ENCODE measurements at places on chromosomes 11 and 22.
A peak's percentile ranks its signal among the peaks of the same experiment; 100 is the strongest.

DNA sequence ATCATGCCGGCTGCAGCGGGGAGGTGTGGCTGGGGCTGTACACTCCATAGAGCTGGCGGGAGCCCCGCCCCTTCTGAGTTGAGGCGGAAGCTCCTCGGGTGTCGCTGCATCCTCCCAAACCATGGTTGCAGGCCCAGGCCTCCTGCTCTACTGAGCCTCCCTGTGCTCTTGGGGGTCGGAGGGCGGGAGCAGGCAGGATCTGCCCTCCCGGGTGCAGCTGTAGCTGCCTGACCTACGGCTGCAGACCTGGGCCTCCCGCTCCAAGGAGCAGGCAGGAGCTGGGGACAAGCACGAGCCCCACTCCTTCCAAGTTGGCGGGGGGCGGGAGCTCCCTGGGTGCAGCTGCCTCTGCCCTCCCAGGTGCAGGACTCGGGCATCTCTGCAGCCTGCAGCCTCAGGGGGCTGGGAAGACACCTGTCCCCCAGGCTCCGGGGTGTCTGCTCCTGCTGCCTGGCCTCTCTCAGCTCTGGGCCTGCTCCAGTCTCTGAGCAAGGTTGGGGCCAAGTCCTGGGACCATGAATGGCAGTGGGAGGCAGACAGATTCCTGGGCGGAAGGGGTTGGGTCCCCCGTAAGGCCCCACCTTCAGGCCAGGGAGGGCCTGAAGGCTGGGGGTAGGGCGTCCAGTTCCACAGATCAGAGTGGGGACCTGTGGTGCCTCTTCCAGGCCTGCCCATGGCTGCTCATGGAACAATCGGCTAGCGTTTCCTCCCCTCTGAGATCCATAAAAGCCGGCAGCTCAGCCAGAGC, 46.4 kb upstream of the SC5D start:
- DNase-seq, result no peak
- H3K27ac ChIP-seq, result no peak overlapping the region
- no peak overlapping the region for H3K4me3 ChIP-seq
- no peaks in the 10 kb centered on the region for H3K27me3 ChIP-seq
- no peaks in the 10 kb centered on the region for H3K36me3 ChIP-seq

DNA sequence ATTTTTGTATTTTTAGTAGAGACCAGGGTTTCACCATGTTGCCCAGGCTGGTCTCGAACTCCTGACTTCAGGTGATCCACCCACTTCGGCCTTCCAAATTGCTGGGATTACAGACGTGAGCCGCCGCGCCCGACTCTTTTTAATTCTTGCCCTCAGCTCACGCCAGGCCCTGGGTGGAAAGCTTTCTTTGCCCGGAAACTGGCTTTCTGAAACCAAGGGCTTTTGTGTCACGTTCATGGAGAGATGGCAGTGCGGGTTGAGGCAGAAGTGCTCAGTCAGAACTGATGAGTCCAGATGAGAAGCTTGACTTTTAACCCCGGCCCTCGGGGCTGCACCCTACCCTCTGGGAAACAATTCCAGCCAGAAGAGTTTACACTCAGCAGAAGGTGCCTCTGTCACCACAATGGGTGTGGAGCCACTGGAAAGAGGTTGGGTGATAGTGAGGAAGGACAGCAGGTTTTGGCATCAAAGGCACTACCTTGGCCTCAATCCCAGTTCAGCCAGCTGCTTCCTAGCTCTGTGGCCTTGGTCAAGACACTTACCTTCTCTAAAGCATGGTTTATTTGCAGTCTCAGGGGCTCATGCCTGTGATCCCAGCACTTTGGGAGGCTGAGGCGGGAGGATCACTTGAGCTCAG, 890 bp upstream of the ARFGAP3 start:
- H3K4me3 ChIP-seq, result no peak overlapping the region
- no peaks in the 10 kb centered on the region for H3K36me3 ChIP-seq
- H3K27me3 ChIP-seq, result no peaks in the 10 kb centered on the region
- DNase-seq, result no peak
- no peak overlapping the region for H3K27ac ChIP-seq
- H3K4me1 ChIP-seq, result peaks cover 7% of the 10 kb centered on the region

GRCh38 chr11:74010306-74011300, 1.7 kb upstream of the UCP3 start:
- H3K4me1 ChIP-seq, result peaks cover 22% of the 10 kb centered on the region
- DNase-seq, result no peak
- H3K27me3 ChIP-seq, result no peaks in the 10 kb centered on the region
- H3K36me3 ChIP-seq, result peaks cover 12% of the 10 kb centered on the region
- H3K27ac ChIP-seq, result no peak overlapping the region

- DNase-seq, result no peak
- no peaks in the 10 kb centered on the region for H3K36me3 ChIP-seq
- H3K4me1 ChIP-seq, result no peaks in the 10 kb centered on the region
- no peak overlapping the region for H3K27ac ChIP-seq
- no peak overlapping the region for H3K4me3 ChIP-seq
- peaks cover 18% of the 10 kb centered on the region for H3K27me3 ChIP-seq
Observed at GRCh38 chr11:35088676-35089075, 50.3 kb upstream of the CD44 start.

GRCh38 chr11:100068116-100068515, 619.0 kb upstream of the ARHGAP42 start:
- no peak for DNase-seq
- no peaks in the 10 kb centered on the region for H3K36me3 ChIP-seq
- H3K27me3 ChIP-seq, result no peaks in the 10 kb centered on the region
- peaks cover 4% of the 10 kb centered on the region for H3K4me1 ChIP-seq

- H3K27me3 ChIP-seq, result no peaks in the 10 kb centered on the region
- H3K27ac ChIP-seq, result no peak overlapping the region
- H3K4me3 ChIP-seq, result no peak overlapping the region
- DNase-seq, result no peak
- H3K4me1 ChIP-seq, result peaks cover 4% of the 10 kb centered on the region
Observed at GRCh38 chr22:27990451-27990840, 71.4 kb upstream of the PITPNB start.

GRCh38 chr11:96317985-96318384, 25.0 kb downstream of the MAML2 start:
- H3K4me1 ChIP-seq, result peaks cover 90% of the 10 kb centered on the region
- no peaks in the 10 kb centered on the region for H3K27me3 ChIP-seq
- peak overlapping the region; percentile 84 for H3K27ac ChIP-seq
- H3K36me3 ChIP-seq, result peaks cover 12% of the 10 kb centered on the region

DNA sequence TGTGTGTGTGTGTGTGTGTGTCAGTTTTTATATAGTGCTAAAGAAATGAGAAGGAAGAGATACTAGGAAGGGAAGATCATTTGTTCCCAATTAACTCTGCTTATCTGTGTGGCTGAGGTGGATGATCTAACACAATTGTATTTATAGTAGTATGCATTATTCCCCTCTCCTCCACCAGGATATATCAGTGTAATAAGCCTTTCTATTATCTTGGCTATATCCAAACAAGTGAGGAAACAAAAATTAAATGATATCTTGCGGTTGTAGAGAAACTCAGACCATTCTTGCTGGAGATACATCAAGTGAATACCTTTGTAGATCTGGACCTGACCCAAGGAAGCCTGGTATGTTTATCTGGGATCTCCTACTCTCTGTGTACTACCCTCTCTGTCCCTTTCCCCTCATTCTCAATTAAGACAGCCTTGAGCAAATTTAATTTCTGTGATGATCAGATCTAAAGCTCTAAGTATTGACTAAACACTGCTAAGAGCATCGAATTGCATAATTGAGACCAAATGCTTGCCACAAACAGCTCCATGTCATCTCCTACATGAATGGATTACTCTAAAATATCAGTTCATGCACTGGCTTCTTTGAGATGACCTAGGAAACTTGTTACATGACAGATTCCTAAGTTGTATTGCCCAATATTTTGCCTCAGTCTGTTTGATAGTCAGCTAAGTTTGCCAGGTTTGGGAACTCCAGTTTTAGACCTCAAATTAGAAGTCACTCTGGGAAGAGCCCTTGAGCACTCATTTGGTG, 185.3 kb upstream of the CTSC start:
- no peaks in the 10 kb centered on the region for H3K27me3 ChIP-seq
- peaks cover 12% of the 10 kb centered on the region for H3K4me1 ChIP-seq
- peaks cover 2% of the 10 kb centered on the region for H3K36me3 ChIP-seq
- DNase-seq, result no peak

GRCh38 chr22:36732609-36733008, 29.1 kb upstream of the CACNG2 start:
- no peaks in the 10 kb centered on the region for H3K4me1 ChIP-seq
- H3K4me3 ChIP-seq, result no peak overlapping the region
- no peak overlapping the region for H3K27ac ChIP-seq
- H3K27me3 ChIP-seq, result peaks cover 63% of the 10 kb centered on the region

Data from mesothelial cell of epicardium (in vitro differentiated cells).